Hematopoietic multipotent progenitor cell treated with erythropoietin and hydrocortisone succinate and interleukin-3 and kit ligand, for 4 days (in vitro differentiated cells): ENCODE measurements at places on chromosomes 7 and 10.

GRCh38 chr10:122459561-122460273 lies 1.6 kb upstream of the HTRA1 start:
- DNase-seq: no peak

DNA sequence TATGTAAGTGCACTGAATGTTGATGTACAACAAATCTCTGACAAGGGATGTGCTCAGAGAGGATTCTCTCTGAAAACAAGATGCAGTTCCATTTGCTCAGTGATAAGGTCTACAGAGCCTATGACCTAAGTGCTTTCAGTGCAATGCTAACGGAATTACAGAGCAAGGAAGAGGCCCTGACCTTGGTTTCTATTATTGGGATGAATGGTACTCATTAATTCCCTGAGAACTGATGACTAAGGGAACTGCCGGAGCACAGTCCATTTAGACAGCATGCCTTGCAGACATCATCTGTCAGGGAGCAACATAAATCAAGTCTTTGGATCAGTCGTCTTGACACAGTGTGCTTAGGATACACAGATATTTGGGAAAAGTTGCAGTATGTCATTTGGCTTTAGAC lies 340.8 kb downstream of the PHTF2 start:
- DNase-seq: no peak

DNA sequence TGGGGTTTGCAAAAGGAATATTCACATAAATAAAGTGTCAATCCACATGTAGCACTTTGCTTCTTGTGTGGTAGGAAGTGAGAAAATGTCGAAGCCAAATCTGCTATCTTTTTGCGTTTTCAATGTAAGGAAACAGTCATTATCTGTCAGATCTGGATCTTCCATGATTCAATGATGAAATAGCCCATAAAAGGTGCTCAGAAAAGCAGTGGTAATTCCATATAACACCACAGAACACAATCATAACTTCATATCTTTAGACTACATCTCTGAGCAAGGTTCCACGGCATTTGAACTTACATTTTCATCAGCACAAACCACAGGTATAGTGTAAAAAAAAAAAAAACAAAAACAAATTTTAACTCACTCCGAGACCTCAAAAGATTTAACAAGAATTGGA lies 39.9 kb upstream of the EGR2 start:
- DNase-seq: no peak

GRCh38 chr10:115846528-115846927 lies 426.5 kb downstream of the GFRA1 start:
- DNase-seq: no peak

DNA sequence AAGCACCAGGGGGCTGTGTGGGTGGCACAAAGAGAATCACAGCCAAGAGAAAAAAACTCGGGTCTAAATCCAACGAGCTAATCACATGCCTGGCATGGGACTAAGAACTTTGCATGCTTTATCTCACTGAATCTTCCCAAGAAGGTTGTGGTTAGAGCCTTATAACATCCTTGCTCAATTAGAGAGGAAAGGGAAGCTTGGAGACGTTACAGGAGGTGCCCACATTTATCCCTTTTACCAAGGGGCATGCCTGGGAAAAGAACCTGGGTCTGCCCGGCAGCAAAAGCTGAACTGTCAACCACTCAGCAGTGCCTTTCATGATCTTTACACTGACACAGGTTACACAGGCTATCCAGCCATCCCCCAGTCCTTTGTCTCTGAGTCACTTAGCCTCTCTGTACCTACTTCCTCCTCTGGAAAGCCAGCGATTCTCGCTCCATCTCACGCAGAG lies 190.1 kb downstream of the PRPF18 start:
- peak; percentile 26 for DNase-seq

- DNase-seq: no peak
These were observed 246.6 kb downstream of the ZMYND11 start for GRCh38 chr10:381805-382204.

GRCh38 chr10:132391676-132392020 lies 5.4 kb upstream of the PWWP2B start:
- DNase-seq: no peak

DNA sequence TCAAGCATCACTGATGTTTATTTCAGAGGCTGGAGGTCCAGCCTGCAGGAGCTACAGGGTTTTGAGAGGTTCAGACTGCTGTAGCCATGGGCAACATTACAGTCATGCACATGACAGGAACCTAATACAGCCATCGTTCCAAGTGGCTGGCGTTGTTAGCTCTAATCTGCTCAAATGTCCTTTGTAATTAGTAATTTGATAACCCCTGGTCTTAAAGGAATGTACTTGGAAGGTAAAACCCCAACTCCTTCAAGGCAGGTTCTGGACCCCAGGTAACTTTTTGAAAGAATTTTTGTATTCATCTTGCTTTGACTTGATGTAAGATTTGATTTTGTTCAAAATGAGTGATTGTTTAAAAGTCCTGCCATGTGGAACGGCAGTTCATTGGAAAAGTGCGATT lies 34.7 kb upstream of the FOXI2 start:
- DNase-seq: no peak

DNA sequence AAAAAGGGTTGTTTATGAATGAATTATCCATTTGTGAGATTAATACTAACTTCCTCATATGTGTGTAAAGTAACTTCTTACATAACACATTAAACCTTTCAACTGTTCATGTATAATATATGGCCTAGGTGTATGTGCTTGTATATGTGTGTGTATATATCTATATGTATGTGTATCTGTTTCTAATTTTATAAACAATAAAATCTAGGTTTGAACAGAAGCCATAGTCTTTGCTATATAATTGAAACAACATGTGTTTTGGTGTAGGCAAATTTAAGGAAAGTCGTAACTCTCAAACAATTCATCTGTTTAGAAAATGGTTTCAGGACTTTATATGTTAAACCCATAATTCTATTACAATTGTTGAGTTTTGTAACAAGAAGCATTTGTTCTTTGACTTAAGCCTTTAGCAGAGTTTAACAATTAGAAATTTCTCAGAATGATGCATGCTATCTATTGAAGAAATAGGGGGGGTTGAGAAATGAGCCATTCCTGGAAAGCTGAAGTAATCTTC lies 103.3 kb downstream of the BBS9 start:
- DNase-seq: no peak

- DNase-seq: no peak
These were observed 232.4 kb upstream of the MYO3A start for GRCh38 chr10:25701652-25702051.

GRCh38 chr10:63467841-63468240 lies 2.1 kb upstream of the JMJD1C start:
- no peak for DNase-seq

DNA sequence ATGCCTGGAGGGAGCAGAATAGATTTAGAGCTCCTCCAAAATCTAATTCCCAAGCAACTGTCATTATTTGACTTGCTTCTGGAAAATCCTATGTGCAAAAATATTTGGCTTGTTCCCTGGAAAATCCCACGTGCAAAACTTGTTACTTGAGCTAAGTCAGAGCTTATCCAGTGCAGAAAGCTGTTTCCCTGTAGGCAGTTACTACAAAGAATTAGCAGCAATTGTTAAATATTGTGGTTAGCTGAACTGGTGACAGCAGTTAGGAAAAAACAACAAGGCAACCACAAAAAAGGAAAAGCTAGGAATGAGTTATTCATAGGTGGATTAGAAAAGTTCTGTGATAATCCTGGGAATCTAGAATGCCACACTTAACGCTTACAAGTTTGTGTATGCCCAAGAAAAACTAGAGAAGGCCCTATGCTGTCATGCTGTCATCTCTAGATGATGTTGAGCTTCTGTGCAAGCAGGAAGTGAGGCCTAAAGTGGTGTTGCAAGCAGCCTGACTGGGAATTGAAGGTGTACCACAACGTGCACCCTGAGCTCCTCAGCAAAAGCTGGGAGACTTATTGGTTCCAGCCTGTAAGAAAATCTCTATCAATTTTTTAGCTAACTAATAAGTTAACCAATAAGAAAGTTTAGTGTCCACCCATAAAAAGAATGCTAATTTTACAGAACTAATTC lies 738.6 kb upstream of the LRRTM3 start:
- DNase-seq: peak; percentile 4

DNA sequence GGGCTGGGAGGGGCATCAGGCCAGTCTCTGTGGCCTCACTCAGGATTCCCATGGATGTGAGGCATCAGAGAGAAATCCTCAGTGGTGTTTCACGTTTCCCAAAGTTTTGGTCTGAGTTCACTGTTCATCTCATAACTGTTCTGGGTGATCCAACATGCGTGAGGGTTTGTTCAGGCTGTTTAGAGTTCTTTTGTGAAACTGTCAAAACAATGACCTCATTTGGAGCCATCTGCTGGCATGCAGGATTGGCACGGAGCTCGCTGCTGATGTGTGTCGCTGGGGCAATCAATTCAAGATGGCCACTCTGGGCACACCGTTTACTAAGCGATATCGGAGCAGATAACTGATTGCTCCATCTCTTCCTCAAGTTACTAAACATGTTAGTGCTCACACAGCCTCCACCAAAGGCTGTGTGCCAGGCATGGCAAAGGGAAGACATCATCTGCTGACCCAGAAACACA lies 365.6 kb downstream of the WDR11 start:
- DNase-seq: no peak

DNA sequence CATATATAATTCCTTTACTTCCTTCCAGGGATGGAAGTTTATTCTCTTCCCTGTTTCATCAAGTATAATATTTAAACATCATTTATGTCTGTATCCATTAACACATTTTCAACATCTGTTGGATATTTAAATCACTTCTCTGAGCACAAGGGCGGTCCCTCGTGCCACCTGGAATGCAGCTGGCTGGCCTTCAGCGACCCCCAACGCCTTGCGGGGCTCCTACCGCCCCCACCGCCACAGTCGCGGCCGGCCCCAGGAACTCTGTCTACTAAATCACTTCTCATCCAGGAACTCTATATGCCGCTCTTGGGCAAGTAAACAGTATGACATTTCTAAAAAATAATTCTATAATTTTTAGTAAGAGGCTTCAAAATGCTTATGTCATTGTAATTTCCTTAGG lies 221.1 kb upstream of the PTN start:
- no peak for DNase-seq

GRCh38 chr7:44348300-44348699 lies 22.9 kb upstream of the CAMK2B start:
- DNase-seq: peak; percentile 69

DNA sequence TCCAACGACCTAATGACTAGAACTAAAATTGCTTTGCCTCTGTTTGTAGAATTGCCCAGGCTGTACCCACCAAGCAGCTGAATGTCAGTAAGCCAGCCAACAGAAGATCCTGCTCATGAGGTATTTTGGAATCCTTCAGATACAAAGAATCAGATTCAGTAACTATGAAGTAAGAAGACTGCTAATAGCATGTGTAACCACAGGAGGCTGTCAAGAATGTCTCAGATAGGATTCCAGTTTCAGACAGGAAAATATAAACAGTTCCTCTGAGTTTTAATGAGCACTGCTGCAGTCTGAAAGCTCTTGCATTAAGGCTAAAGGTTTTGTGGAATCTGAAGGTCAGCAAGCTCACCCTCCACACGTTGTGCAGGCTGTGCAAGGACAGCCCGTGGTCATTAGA lies 112.6 kb upstream of the ADAM12 start:
- DNase-seq: no peak

GRCh38 chr7:108460964-108461363 lies 4.7 kb upstream of the NRCAM start:
- DNase-seq: no peak

GRCh38 chr7:43248553-43248952 lies 136.1 kb downstream of the HECW1 start:
- DNase-seq: no peak

GRCh38 chr7:27144781-27145164 lies 1.3 kb upstream of the HOXA5 start:
- no peak for DNase-seq

DNA sequence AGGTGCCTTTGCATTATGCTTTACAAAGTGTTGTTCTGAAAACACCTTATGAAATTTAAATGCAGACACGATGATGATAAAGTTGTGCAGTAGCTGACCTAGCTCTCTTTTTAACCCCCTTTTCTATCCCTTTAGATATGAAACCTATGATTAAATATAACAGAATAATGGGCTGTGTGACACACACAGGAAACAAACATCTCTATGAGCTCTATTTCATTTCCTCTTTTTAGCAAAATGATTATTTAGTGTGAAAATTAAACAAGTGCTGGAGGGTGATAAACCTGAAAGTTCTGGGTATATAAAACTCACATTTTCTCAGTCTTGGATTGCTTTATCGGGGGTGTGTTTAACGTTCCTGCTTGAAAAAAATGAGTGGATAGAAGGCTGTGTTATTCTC lies 1310.5 kb upstream of the CELF2 start:
- peak; percentile 53 for DNase-seq

DNA sequence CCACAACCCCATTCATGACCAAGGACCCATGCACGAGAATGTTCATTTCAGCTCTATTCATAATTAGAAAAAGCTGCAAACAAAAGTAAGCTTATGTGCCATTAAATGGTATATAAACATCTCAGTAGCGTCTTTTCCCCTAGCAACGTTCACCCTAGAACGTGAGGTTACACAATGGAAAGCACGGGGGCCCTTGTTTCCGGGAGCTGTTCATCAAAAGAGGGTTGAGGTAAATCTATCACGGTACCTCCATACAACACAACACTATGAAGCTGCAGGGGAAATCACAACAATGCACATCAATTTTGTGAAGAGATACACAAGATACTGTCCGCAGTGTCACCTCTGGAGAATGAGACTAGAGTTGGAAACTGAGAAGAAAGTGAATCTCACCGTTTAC lies 80.9 kb upstream of the DDC start:
- DNase-seq: no peak

GRCh38 chr10:121337427-121337826 lies 260.8 kb downstream of the FGFR2 start:
- no peak for DNase-seq

DNA sequence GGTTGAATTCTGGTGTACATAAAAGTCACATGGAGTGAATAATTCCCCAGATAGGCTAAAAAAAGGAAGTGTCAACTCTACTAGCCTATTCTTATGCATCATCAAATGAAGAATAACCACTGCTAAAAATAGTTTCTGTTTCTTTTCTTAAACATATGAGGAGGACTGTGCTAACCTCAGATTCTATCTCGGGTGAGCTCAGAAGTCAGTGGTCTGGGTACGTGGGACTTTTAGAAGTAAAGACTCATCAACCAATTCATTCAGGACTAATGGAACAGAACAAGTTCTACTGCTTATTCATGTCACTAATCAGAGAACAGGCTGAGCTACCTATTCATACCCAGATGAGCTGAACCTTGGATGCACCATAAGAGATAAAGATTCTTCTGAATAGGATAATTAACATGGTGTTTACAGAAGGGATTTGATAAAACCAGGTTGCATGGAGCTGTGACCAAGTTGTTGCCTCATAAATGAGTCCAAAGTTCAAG lies 9.5 kb upstream of the ASAH2 start:
- peak; percentile 80 for DNase-seq

- DNase-seq: no peak
These were observed 105.9 kb downstream of the ANKRD7 start for GRCh38 chr7:118330388-118330787.

- no peak for DNase-seq
These were observed 233.1 kb upstream of the PFKP start for GRCh38 chr10:2834214-2834613.

DNA sequence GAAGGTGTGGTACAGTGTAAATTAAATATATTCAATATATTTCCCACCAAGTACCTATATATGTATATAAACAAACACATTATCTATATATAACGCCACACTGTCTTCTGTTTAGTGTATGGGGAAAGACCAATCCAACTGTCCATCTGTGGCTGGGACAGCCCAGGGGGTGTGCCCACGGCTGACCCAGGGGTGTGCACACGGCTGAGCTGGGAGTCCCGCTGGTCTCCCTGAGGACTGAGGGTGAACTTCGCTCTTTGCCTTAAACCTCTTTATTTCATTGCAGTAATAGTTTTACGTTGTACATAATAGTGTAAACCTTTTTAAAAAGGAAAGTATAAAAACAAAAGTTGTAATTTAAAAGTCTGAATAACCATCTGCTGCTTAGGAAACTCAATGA lies 6.3 kb downstream of the EN2 start:
- no peak for DNase-seq
